Naive thymus-derived CD8-positive, alpha-beta T cell (primary cell): ENCODE measurements at places on chromosomes 5 and 9. TPM values are rescaled to one million over a fixed set of nuclear protein-coding genes. Genes with fewer than 3 reads are reported as not detected.

GRCh38 chr5:132961887-132962286, 1.5 kb downstream of the AFF4 start:
- H3K4me1 ChIP-seq, result peaks cover 50% of the 10 kb centered on the region
- H3K27me3 ChIP-seq, result no peaks in the 10 kb centered on the region
- H3K27ac ChIP-seq, result peak overlapping the region; percentile 98
- peak overlapping the region; percentile 99 for H3K4me3 ChIP-seq
- peaks cover 20% of the 10 kb centered on the region for H3K36me3 ChIP-seq
- DNase-seq, result no peak

DNA sequence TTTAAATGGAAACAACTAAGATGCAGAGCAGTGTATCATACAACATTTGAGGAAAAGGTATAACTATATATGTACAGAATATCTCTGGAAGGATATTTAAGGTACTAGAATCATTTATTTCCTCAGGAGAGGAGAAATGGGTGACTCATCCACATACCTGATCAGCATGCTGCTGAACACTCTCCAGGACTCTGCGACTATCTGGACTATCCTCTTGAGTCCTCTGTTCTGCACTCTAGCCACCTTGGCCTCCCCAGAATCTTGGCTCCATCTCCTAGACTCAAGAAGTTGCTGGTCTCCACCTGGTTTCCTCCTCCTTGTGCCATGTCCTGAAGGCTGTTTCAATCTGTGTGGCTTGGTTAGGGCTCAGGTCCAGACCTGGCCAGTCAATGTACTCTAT, 8.8 kb upstream of the PRDM6 start:
- no peak for DNase-seq
- H3K27me3 ChIP-seq, result peaks cover 41% of the 10 kb centered on the region
- H3K4me3 ChIP-seq, result no peak overlapping the region
- no peaks in the 10 kb centered on the region for H3K36me3 ChIP-seq

DNA sequence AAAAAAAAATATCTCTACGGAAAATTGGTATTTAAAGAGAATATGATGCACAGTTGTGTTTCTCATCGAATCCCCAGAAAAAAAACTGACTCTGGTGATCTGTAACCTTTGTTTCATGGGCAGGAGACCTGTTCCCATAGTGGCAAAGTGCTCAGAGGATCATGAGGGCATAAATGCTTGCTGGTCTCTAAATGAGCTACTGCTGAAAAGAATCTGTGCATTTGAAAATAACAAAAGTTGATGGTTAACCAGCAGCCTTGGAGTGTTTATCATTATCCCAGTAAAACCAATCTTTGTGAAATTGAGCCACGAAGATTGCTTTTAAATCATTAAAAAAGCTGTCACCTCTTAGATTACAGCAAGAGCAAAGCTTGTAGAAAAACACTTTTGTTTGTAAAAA, 775.4 kb downstream of the MTRR start:
- no peaks in the 10 kb centered on the region for H3K36me3 ChIP-seq
- no peaks in the 10 kb centered on the region for H3K27me3 ChIP-seq
- H3K27ac ChIP-seq, result no peak overlapping the region

DNA sequence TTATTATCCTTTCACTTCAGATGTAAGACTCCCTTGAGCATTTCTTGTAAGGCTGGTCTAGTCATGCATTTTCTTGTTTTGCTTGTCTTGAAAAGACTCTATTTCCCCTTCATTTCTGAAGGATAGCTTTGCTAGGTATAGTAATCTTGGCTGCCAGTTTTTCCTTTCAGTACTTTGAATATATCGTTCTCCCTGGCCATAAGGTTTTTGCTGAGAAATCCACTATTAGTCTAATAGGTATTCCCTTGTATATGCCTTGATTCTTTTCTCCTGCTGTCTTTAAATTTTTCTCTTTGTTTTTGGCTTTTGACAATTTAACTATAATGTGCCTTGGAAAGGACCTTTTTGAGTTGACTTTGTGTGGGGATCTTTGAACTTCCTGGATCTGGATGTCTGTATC, 16.8 kb upstream of the OR2S2 start:
- H3K4me1 ChIP-seq, result peaks cover 17% of the 10 kb centered on the region
- peaks cover 21% of the 10 kb centered on the region for H3K36me3 ChIP-seq
- peaks cover 59% of the 10 kb centered on the region for H3K27me3 ChIP-seq
- no peak overlapping the region for H3K4me3 ChIP-seq

DNA sequence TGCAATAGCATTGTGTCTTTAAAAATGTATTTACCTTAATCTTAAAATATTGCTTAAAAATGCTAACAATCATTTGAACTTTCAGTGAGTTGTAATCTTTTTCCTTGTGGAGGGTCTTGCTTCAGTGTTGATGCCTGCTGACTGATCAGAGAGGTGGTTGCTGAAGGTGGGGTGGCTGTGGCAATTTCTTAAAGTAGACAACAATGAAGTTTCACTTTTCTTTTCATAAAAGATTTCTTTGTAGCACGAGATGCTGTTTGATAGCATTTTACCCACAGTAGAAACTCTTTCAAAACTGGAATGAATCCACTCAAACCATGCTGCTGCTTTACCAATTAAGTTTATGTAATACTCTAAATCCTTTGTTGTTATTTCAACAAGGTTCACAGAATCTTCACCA, 50.8 kb downstream of the NR3C1 start:
- no peaks in the 10 kb centered on the region for H3K36me3 ChIP-seq
- H3K27ac ChIP-seq, result peak overlapping the region; percentile 91
- peak overlapping the region; percentile 87 for H3K4me3 ChIP-seq
- peaks cover 57% of the 10 kb centered on the region for H3K4me1 ChIP-seq
- no peaks in the 10 kb centered on the region for H3K27me3 ChIP-seq
- DNase-seq, result peak; percentile 5

DNA sequence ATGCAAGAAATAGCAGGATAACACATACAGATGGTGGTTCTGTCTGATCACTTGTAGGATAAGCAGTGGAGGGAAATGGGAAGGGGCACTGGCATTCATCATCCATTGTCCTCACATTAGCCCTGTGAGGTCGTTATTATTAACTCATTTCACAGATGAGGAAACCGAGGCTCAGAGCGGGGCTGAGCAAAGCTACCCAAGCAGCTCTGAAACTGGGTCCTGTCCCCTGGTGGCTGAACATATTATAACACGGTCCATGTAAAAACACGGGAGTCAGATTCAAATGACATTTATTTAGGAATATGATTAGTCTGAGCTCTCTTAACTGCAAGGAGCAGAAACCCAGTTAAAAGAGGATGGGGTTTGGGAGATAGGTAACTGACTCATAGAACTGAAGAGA, 43.1 kb downstream of the HRH2 start:
- H3K27me3 ChIP-seq, result no peaks in the 10 kb centered on the region
- no peak overlapping the region for H3K4me3 ChIP-seq
- no peak for DNase-seq
- no peak overlapping the region for H3K27ac ChIP-seq

Gene FAM78A
- polyA plus RNA-seq, result 12.7 TPM

DNA sequence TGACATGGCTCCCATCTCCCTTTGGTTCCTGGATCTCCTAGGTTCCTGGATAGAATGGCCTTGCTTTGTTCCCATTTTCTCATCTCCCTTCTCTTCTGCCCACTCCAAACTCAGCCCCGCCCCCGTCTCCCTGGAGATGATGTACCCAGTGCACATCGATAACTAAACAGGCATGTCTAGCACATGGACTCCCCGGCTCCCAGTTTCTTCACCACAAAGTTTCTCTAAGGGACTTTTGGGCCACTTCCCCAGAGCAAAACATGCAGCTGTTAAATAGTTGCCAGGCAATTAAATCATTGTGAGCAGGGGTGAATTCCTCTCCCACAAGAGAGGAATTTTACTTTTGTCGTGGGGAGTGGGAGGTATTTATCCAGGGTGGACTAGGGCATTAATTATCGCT, 259.0 kb downstream of the GADD45G start:
- H3K27me3 ChIP-seq, result peaks cover 11% of the 10 kb centered on the region
- DNase-seq, result no peak
- no peak overlapping the region for H3K27ac ChIP-seq
- no peaks in the 10 kb centered on the region for H3K4me1 ChIP-seq
- no peak overlapping the region for H3K4me3 ChIP-seq

Gene RGS14
- 89.3 TPM for polyA plus RNA-seq

DNA sequence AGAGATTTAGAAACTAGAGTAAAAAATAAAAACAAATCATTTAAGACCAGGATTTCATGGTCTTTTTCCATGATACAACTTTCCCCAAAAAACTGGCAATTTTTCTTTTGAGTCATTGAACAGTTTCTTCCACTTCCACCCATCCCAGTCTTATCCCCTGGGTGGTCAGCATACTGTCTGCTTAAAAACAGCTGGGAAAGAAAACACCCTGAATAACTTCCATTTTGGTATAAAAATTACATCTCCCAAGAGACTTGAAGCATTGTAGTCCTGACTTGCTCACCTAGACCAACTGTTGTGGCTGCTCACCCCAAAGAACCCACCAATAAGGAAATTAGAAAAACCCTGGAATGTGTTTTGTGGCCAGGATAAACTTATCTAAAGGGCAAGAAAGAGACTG, 731.3 kb downstream of the NR2F1-AS1 start:
- H3K4me3 ChIP-seq, result no peak overlapping the region
- H3K27ac ChIP-seq, result no peak overlapping the region
- no peak for DNase-seq
- no peaks in the 10 kb centered on the region for H3K27me3 ChIP-seq

- H3K27me3 ChIP-seq, result no peaks in the 10 kb centered on the region
- H3K36me3 ChIP-seq, result peaks cover 10% of the 10 kb centered on the region
- peaks cover 56% of the 10 kb centered on the region for H3K4me1 ChIP-seq
- peak overlapping the region; percentile 98 for H3K27ac ChIP-seq
- DNase-seq, result peak; percentile 75
- peak overlapping the region; percentile 95 for H3K4me3 ChIP-seq
Observed at GRCh38 chr9:35756275-35757225, 2.5 kb upstream of the MSMP start.

DNA sequence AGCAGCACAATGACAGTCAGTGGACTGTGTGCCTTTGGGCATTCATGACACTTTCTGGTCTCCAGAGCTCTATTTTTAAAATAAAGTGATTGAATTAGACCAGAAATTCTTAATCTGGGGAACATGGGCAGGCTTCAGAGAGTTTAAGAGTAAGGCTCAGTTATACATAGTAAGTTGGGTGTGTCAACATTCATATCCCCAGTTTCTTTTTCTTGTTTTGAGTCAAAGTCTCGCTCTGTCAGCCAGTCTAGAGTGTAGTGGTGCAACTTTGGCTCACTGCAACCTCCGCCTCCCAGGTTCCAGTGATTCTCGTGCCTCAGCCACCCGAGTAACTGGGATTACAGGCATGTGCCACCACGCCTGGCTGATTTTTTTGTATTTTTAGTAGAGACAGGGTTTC, 13.7 kb upstream of the KIF4B start:
- no peak for DNase-seq
- H3K4me3 ChIP-seq, result no peak overlapping the region
- no peaks in the 10 kb centered on the region for H3K4me1 ChIP-seq
- H3K27ac ChIP-seq, result no peak overlapping the region

- H3K27me3 ChIP-seq, result peaks cover 18% of the 10 kb centered on the region
- DNase-seq, result no peak
- H3K4me3 ChIP-seq, result no peak overlapping the region
- H3K4me1 ChIP-seq, result no peaks in the 10 kb centered on the region
Observed at GRCh38 chr5:78526049-78526525, 122.5 kb downstream of the LHFPL2 start.

GRCh38 chr5:127077366-127077765, 4.1 kb upstream of the C5orf63 start:
- no peak for DNase-seq
- H3K36me3 ChIP-seq, result no peaks in the 10 kb centered on the region
- peaks cover 15% of the 10 kb centered on the region for H3K4me1 ChIP-seq
- peaks cover 4% of the 10 kb centered on the region for H3K27me3 ChIP-seq

Gene LHX2
- not detected for polyA plus RNA-seq

GRCh38 chr5:41201082-41201772, 12.1 kb downstream of the C6 start:
- H3K27ac ChIP-seq, result no peak overlapping the region
- DNase-seq, result no peak
- no peaks in the 10 kb centered on the region for H3K4me1 ChIP-seq
- H3K4me3 ChIP-seq, result no peak overlapping the region

Gene FUT7
- 1.6 TPM for polyA plus RNA-seq

Gene RASEF
- polyA plus RNA-seq, result not detected

DNA sequence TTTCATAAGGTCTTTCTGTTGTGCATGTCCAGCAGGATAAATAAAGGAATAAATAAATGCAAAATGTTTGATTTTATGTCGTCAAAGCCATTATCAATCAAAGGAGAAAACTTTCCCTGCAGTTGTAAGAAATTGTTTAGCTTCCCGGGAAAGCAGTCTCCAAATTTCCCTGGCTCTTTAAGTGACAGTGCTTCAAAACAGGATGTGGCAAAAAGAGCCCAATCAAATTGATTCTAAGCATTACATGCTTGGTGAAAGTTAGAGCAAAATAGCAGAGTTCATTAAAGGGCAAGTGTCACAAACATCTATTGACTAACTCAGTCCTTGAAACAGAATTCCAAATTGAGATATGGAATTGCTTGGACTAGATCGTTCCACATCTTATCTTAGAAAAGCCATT, 704.1 kb downstream of the PRELID2 start:
- DNase-seq, result no peak
- H3K4me3 ChIP-seq, result no peak overlapping the region
- no peaks in the 10 kb centered on the region for H3K4me1 ChIP-seq
- no peaks in the 10 kb centered on the region for H3K36me3 ChIP-seq
- no peak overlapping the region for H3K27ac ChIP-seq
- H3K27me3 ChIP-seq, result no peaks in the 10 kb centered on the region

DNA sequence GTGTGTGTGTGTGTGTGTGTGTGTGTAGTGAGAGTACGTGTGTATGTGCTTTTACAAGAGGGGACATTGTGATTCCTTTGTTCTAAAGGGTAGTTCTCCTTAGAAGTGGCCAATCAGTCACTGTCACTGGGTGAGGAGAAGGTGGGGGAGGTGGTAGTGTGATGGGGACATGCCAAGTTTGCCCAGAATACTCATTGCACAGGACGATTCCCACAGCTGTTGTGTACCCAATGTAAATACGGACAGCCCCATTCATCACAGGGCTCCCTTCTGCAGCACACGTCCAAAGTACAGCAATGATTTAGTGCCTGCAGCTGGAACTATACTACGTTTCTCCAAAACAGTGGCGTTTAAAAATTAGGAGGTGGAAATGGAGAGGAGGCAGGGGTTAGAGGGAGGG, 287.8 kb downstream of the TLR4 start:
- no peak for DNase-seq
- H3K4me3 ChIP-seq, result no peak overlapping the region
- peaks cover 5% of the 10 kb centered on the region for H3K27me3 ChIP-seq
- H3K36me3 ChIP-seq, result no peaks in the 10 kb centered on the region

Gene ERBIN
- 50.9 TPM for polyA plus RNA-seq

GRCh38 chr5:107687937-107688336, 17.2 kb upstream of the EFNA5 start:
- H3K4me3 ChIP-seq, result no peak overlapping the region
- DNase-seq, result no peak
- H3K4me1 ChIP-seq, result no peaks in the 10 kb centered on the region
- peaks cover 12% of the 10 kb centered on the region for H3K27me3 ChIP-seq

Gene PALM2AKAP2
- polyA plus RNA-seq, result not detected

Gene MYOT
- polyA plus RNA-seq, result 0.17 TPM

DNA sequence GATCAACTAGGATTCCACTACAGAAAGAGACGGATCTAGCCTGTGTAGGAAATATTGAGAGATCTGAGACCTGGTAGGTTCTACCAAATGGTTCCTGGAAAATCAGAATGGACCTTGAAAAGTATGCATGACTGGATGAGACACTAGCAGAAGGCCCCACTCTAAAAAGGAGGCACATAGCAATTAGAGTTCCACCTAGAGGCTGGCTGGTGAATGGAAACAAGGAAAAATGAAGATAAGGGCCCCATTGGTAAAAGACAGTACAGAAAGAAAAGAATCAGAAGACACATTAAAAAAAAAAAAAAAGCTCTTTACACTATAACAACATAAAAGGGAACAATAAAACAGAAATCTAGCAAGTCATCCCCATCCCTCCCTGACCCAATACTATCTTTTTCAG, 518.5 kb downstream of the NR2F1-AS1 start:
- no peaks in the 10 kb centered on the region for H3K4me1 ChIP-seq
- no peak overlapping the region for H3K4me3 ChIP-seq
- H3K27me3 ChIP-seq, result no peaks in the 10 kb centered on the region
- no peaks in the 10 kb centered on the region for H3K36me3 ChIP-seq
- H3K27ac ChIP-seq, result no peak overlapping the region
- DNase-seq, result no peak
